Pericardium fibroblast (primary cell): ENCODE measurements at places on chromosomes 13 and 19. TPM values are rescaled to one million over a fixed set of nuclear protein-coding genes. Genes with fewer than 3 reads are reported as not detected.

Gene ZNF256
- total RNA-seq = 2.6 and 3.8 TPM in 2 replicates

Gene BLOC1S3
- total RNA-seq = 10.3 and 15.3 TPM in 2 replicates

Gene TDRD3
- 7.6 and 11.4 TPM in 2 replicates for total RNA-seq

Gene MYCBP2
- 42.8 and 54.2 TPM in 2 replicates for total RNA-seq

Gene CALR3
- total RNA-seq = not detected in 2 replicates

Gene PEG3
- 3.2 and 30.1 TPM in 2 replicates for total RNA-seq

Gene FFAR1
- not detected in 2 replicates for total RNA-seq

Gene KL
- total RNA-seq = not detected in 2 replicates

Gene IL12RB1
- total RNA-seq = not detected in 2 replicates

Gene ASPDH
- total RNA-seq = not detected in 2 replicates

Gene SPINT2
- 3.3 TPM in 1 of 2 replicates, not detected in the other for total RNA-seq
